ENCODE measurements at places on chromosomes 4 and X.
A peak's percentile ranks its signal among the peaks of the same experiment; 100 is the strongest.

- DNase-seq, result no peak
These were observed 44.0 kb upstream of the ZCCHC12 start for GRCh38 chrX:118779581-118779980.

GRCh38 chr4:27182211-27182610 lies 321.6 kb downstream of the STIM2 start:
- DNase-seq, result no peak

- peak; percentile 73 for DNase-seq
These were observed 309.4 kb downstream of the PPP3CA start for GRCh38 chr4:101037938-101038413.

GRCh38 chr4:74623041-74623440 lies 171.3 kb downstream of the BTC start:
- peak; percentile 14 for DNase-seq

GRCh38 chrX:15507005-15507404 lies 6.4 kb downstream of the BMX start:
- DNase-seq, result no peak

- DNase-seq, result peak; percentile 4
These were observed 10.0 kb downstream of the CSTF2 start for GRCh38 chrX:100830143-100830542.

DNA sequence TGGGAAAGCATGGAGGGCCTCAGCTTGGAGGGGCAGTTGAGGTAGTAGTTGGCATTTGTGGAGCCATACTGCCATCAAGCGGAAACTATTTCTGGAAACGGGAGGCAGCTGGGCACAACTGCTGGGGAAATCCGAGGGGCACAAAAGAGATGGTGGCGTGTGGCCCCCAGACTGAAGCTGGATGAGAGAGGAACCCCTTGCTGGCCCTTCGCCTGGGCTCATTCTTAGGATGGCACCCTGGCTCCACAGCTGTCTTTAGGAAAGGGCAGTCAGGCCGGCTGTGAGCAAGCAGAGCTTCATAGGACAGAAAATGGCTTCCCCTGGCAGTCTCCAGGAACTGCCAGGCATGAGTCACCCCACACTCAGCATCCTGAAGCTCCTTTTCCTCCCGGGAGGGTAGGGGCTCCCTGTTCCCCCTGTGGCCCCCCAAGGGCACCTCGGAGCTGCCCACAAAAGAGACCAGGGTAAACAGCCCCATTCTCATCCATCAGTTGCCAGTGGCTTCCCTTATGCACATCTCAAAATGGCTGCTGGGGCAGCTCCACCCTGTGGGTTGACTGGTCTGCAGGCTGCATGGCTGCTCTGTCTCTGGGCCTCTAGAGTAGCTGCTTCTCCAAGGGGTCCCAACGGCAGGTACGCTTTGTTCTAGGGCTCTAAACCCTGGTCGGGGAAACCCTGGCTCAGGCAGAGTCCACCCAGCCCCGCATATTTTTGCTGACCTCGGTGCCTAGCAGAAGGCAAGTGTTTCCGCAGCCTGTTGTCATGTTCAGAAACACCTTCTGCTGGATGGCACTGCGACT lies 64.7 kb downstream of the NBDY start:
- DNase-seq, result no peak

- peak; percentile 90 for DNase-seq
These were observed 5.0 kb downstream of the UVSSA start for GRCh38 chr4:1351854-1352566.

GRCh38 chrX:54496517-54496852 lies 451 bp upstream of the FGD1 start:
- DNase-seq, result no peak

- no peak for DNase-seq
These were observed 142.3 kb downstream of the SH3KBP1 start for GRCh38 chrX:19745077-19745476.

GRCh38 chr4:142278663-142279062 lies 567.4 kb downstream of the INPP4B start:
- no peak for DNase-seq

DNA sequence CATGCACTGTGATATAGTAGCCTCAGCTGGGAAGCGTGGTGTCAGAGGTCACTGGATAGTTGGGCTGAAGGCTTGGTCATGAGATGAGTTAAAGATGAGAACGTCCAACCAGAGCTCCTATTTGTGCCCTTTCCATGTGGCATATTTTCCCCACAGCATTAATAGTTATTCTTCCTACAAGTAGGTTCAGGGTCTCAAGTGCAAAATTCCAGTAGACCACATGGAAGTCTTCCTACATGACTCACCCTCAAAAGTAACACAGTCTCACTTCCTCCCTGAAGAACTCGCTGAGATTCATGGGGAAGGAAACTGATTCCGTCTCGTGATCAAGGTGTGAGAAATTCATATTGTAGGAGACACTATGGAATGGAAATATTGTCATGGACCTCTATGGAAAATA lies 1212.5 kb upstream of the PRKX start:
- DNase-seq, result no peak

DNA sequence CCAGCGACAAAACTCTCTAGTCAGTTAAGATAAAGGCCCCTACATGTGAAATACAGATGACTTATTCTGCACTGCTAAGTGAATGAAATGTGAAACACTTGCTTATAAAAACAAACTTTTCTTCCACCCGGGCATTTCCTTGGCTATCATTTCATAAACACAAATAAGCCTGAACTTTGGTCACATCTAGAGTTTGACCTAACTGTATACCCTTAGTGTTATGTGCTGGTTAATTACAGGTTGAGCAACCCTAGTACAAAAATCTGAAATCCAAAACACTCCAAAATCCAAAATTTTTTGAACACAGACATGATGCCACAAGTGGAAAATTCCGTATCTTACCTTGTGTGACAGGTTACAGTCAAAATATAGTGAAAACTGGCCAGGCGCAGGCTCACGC lies 45.9 kb downstream of the SAT1 start:
- DNase-seq, result no peak

DNA sequence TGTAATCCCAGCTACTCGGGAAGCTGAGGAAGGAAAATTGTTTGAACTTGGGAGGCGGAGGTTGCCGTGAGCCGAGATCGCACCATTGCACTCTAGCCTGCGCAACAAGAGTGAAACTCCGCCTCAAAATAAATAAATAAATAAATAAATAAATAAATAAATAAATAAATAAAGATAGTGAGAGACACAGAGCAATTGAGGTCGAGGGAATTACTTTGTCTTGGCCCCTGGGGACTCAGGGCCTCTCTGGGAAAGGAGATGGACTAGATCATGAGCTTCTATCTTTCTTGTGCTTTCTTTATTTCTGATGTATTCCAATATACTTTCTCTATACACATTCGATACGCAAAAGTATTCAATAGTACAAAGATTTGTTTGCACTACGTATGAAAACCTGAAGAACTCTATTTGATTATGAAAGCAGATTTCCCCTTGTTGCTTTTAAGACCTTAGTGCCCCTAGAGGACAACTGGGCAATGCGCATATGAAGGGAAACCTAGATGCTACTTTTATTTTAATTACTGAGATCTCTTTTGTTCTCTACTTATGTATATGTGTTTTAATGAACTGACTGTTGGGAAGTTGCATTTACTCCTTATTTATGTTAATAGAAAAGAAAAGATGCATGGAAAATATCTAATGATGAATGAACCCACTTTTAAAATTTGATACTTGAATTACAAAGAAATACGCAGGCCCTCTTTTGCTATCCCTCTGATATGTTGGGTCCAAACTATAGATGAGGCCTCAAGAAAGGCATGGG lies 12.8 kb upstream of the ELOVL6 start:
- peak; percentile 28 for DNase-seq

- peak; percentile 47 for DNase-seq
These were observed 28.5 kb downstream of the PHEX start for GRCh38 chrX:22060415-22061280.

GRCh38 chr4:75142850-75143249 lies 209.9 kb downstream of the PARM1 start:
- DNase-seq, result no peak

- DNase-seq, result no peak
These were observed 90.5 kb upstream of the ANKRD50 start for GRCh38 chr4:124803026-124803425.

DNA sequence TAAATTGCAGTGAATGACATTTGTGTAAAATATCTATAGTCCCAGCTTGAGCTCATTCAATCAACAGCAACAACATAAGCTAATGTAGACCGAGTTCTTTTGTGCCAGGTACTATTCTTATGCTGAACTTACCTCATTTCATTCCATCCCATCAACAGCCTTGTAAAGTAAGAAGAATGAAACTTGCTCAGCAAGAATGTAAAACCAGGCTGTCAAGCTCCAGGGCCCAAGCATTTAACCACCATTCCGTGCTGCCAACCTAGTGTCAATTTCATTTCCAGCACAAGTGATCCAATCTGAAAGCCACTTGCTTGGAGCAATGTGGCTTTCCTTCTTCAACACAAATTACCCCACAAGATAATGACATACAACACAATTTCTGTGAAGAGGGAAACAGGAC lies 36.6 kb downstream of the RASSF6 start:
- no peak for DNase-seq

- DNase-seq, result no peak
These were observed 14.7 kb upstream of the C1QTNF7 start for GRCh38 chr4:15413010-15413622.

DNA sequence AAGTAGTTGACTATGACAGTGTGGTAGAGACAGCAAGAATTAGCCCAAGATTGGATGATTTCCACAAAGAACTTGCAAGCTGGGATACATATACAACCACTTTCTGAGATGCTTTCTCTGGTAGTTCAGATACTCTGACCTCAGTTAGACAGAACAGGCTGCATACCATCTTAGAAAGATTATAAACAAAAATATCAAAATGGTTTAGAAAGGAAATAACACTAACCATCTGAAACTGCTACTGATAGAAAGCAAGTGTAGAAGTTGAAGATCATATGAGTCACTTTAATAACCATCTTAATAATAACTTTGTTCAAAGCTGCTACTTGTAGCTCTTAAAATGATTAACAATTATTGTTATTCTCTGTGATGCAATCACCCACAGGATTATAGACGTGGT lies 255.4 kb upstream of the TTC29 start:
- no peak for DNase-seq

GRCh38 chrX:37765507-37765906 lies 14.4 kb upstream of the CYBB start:
- DNase-seq, result no peak

- DNase-seq, result no peak
These were observed 54.4 kb downstream of the FAT1 start for GRCh38 chr4:186669159-186669731.

DNA sequence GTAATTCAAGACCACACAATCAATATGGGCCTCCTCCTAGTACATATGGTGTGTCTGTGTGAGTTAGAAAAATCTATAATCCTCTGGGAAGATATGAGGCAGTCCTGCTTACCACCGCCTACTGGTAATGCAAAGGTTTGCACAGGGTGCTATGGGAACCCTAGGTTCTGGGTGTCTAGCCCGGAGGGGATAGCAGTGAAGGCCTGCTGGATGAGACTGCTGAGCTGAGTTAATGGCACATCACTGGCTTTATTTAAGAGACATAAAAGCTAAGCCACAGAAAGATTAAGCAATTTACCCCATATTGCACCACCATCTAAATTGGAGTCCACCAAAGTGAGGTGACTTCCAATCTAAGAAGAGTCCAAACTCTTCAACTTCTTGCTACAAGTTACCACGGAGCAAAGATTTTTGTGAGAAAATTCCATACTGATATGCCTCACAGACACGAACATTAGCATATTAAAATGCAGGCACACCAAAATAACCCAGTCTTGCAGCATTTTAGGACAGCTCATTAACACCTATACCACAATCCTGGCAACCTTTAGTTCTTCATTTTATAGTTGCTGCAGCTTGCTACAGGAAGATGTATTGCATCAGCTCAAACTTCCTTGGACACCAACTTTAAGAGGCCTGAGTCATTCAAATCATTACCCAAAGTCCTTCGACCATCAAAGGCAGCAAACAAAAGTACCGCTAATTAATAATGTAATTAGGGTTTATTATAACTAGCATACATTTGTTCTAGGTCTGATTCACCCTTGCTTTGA lies 13.7 kb downstream of the DGKK start:
- no peak for DNase-seq

DNA sequence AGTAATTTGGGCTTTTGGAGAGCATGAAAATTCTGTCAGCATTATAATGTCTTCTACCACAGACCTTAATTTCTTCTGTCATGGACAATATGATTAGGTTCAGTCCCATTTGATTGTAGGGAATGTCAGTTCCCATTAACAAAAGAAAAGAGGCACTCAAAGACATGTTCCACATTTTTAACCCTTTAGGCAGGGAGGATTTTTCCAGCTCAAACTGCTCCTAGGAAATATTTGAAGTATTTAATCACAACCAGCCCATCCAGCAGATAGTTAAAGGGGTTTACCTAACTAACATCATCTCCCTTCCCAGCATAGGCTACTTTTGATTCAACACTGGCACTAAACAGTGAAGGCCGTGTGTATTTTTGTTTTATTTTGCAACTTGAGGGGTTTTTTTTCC lies 256.0 kb downstream of the DHX15 start:
- no peak for DNase-seq

GRCh38 chr4:177632481-177632880 lies 190.2 kb upstream of the AGA start:
- no peak for DNase-seq

DNA sequence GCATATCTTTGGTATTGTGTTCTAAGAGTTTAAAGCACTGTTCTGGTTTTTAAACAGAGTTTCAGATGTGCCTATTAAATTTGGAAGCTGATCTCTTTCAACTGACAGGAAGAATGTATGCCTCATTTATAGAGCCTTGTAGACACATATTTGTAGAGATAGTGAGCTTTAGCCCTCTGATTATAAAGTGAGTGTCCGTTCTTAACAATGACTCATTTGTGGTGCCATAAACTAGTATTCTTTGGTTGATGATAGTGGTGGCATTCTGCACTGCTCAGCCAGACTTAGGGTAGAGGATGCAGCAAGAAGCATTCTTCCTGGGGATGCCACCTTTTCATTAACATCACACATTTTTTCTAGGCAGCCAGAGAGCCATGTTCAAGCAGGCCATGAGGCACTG lies 121.7 kb downstream of the TLL1 start:
- DNase-seq, result no peak

GRCh38 chr4:74032064-74032463 lies 6.4 kb downstream of the CXCL3 start:
- DNase-seq, result no peak

DNA sequence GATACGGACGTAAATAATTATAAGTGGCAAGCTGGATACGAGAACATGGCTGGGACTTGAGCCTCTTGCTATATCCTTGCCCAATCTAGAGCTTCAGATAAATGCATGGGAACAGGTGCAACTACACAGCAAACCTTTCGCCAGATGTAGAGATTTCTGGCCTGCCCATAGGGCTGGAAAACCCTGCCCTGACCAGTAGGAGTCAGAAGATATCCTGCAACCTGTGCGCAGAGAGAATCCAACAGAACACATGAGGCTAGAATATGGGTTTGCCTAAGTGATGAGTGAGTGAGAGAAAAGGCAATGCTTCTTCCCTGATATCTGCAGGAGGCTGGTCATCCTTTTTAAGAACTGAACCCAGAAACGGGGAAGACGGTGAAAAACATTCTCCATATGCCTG lies 805.3 kb upstream of the TENM3 start:
- no peak for DNase-seq

- DNase-seq, result no peak
These were observed 2.1 kb downstream of the SASH3 start for GRCh38 chrX:129781680-129782495.

GRCh38 chr4:40301603-40302002 lies 33.5 kb upstream of the CHRNA9 start:
- peak; percentile 57 for DNase-seq

GRCh38 chr4:2412534-2412884 lies 5.9 kb downstream of the ZFYVE28 start:
- peak; percentile 86 for DNase-seq

GRCh38 chrX:131746491-131746968 lies 202.7 kb downstream of the OR13H1 start:
- DNase-seq, result peak; percentile 85

GRCh38 chr4:143667461-143667860 lies 33.0 kb downstream of the FREM3 start:
- DNase-seq, result no peak
